Jurkat, Clone E6-1 (cell line): ENCODE measurements at places on chromosomes 5 and 9.

DNA sequence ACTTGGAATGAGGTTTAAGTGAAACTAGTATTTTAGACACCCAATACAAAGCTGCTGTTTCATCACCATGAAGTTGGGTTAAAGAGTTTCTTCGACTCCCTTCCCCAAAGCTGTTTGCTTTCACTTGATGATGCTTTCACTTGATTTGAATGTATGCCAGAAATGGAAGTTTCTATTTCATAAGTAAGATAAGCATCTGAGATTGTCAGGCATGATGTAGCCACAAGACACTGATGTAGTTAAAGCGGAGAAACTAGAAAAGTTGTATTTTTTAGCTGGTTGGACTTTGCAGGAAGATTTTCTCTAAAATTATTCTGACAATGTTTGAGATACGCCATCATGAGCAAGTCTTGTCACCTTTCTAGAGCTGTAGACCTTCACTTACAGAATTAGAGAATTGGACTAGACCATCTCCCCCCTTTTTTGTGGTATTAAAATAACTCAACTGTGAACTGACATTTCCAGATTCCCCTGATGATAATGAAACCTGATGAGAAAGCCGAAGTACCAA is 20.0 kb downstream of the MOCS2 start:
- peak; percentile 47 for DNase-seq

DNA sequence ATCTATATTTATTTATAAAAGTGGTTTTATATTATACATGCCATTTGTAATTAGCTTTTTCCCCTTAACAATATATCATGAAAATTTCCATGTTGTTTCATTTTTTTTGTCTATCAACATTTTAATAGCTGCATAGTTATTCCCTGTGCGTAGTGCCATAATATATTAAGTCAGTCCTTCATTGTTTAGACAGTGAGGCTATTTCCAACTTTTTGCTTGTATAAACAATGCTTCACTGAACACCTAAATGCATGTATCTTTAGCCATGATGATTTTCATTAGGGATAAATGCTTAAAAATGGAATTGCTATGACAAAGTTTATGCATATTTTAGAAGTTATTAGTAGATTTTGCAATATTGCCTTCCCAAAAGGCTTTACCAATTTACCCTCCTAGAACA is 80.7 kb upstream of the STC2 start:
- no peak for DNase-seq

GRCh38 chr5:167008705-167009104 is 1282.7 kb upstream of the WWC1 start:
- DNase-seq = no peak

DNA sequence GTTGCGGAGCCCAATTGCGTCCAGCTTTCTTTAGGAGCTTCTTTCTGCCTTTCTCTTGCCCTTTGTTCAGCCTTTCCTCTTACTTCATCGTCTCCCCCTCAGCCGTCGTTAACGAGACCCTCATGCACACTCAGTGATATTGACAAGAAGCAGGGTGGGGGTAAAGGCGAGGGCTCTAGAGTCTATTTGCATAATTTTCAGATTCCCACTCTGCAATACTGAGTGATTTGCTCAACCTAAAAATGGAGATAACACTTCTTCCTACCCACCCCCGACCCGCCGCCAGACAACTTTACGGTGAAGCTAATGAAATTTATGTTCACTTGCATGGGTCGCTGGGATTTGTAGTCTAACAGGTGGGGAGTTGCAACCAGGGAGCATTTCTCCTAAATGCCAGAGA is 1.3 kb upstream of the TBC1D2 start:
- no peak for DNase-seq

GRCh38 chr5:179270581-179271427 is 74.5 kb downstream of the ADAMTS2 start:
- no peak for DNase-seq

DNA sequence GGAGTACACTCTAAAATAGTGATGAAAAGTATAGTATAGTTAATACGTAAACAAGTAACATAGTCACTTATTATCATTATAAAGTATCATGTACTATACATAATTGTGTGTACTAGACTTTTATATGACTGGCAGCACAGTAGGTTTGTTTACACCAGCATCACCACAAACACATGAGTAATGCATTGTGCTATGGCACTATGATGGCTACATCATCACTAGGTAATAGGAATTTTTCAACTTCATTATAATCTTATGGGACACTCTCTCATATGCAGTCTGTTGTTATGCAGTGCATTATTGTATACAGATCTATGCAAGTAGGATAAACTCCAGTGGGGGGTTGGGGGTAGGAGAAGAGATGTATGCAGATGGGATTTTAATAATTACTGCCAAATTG is 52.7 kb upstream of the ELL2 start:
- no peak for DNase-seq

DNA sequence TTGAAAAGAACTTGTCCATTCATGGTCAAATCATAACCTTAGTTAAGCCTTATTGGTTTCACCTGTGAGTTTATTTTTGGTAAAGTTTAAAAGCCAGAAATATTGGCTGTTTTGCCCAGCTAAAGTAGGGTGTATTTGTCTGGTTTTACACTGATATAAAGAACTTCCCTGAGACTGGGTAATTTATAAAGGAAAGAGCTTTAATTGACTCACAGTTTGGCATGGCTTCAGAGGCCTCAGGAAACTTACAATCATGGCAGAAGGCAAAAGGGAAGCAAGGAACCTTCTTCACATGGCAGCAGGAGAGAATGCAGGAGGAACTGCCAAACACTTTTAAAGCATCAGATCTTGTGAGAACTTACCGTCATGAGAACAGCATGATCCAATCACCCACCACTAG is 55.3 kb downstream of the JAKMIP2 start:
- no peak for DNase-seq

DNA sequence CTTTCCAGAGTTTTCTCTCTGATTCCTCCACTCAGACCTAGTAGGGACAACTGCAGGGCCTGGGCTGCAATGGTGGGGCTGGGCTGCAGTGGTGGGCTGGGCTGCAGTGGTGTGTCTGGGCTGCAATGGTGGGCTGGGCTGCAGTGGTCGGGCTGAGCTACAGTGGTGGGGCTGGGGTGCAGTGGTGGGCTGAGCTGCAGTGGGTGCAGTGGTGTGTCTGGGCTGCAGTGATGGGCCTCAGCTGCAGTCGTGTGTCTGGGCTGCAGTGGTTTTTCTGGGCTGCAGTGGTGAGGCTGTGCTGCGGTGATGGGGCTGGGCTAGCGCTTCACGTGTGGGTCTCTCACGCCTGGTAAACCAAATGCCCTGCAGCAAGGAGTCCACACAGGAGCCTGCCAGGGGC is 27.4 kb downstream of the ABO start:
- DNase-seq = no peak

- no peak for DNase-seq
Observed at GRCh38 chr5:6525910-6526309, 77.3 kb downstream of the UBE2QL1 start.

DNA sequence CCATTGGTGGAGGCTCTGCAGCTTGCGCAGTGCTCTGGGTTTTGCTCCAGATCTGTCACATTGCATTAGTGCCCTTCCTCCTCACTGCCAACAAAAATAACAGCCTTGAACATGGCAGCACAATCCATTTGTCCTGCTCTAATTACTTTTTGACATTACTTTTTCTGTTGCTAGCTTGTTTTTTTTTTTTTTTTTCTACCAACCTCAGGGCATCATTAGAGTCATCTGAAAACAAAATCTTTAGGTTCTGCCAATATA is 117.5 kb upstream of the NR5A1 start:
- no peak for DNase-seq
